ENCODE measurements at places on chromosomes 4 and X. TPM values are rescaled to one million over a fixed set of nuclear protein-coding genes. Genes with fewer than 3 reads are reported as not detected.

The CFAP99 gene
- total RNA-seq, result not detected

The KLHL13 gene
- 80.9 TPM for total RNA-seq

The SNCA gene
- 83.0 TPM for total RNA-seq

The PAK3 gene
- 4.7 TPM for total RNA-seq

The CT45A5 gene
- total RNA-seq, result not detected

The PNMA6A gene
- 3.7 TPM for total RNA-seq

The CNKSR2 gene
- total RNA-seq, result 7.8 TPM

The CLNK gene
- not detected for total RNA-seq

The SPACA5B gene
- not detected for total RNA-seq

The F9 gene
- total RNA-seq, result not detected

The GLRB gene
- 5.2 TPM for total RNA-seq

The HOPX gene
- 15.7 TPM for total RNA-seq

The DIPK2B gene
- 10.4 TPM for total RNA-seq

The ERVMER34-1 gene
- 0.52 TPM for total RNA-seq

The LUZP4 gene
- not detected for total RNA-seq

The FAAH2 gene
- not detected for total RNA-seq

The ANXA3 gene
- 14.6 TPM for total RNA-seq

The PWWP3B gene
- total RNA-seq, result 23.0 TPM
